ENCODE measurements at places on chromosomes 4 and X.
A peak's percentile ranks its signal among the peaks of the same experiment; 100 is the strongest.

DNA sequence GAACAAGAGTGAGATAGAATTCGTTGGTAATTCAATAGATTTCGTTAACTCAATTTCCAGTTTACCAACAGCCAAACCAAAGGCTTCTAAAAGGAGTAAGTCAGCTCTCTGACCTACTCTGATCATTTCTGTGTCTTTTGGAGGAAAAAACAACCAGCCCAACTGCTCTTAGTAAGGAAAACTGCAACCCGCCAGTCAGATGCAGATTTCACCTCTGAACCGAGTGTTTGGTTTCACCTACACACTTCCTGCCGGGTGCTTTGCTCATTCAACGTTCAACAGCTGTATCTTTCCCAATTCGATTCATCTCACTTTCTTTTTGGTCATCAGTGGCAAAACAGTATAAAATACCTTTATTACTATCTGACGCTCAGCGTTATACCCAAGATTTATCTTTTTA is 24.5 kb downstream of the TMSB4X start:
- DNase-seq, result no peak

- DNase-seq, result no peak
These were observed 51.2 kb downstream of the TRIML1 start for GRCh38 chr4:188190461-188190860.

DNA sequence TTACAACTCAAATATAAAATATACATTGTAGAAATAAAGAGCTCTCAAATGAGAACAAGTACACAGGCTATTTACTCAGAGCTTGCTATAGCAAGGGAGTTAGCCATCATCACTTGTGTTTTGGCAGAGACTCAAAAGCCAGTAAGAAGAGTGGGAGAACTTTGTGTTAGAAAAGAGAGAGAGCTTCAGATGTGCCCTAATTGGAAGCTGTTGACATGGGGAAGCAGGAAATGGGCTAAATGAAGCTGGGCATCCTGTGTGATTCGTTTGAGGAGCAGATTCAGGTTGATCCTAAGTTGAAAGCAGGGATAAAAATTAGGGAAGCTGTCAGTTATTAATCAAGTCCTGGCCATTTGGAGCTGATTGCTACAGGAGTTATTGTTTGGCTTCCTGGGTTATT is 207.4 kb upstream of the MAOA start:
- no peak for DNase-seq

DNA sequence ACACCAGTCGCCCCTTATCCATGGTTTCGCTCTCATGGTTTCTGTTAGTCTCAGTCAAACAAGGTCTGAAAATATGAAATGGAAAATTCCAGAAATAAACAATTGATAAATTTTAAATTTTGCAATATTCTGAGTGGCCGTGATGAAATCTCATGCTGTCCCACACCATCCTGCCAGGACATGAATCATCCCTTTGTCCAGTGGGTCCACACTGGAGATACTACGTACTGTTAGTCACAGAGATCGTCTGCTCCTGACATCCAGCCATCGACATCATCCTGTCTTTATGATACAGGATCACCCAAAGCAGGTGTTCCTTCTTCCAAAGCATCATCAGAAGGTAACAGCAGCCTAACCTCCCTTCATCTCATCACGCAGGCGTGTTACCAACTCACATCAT is 76.5 kb upstream of the MSX1 start:
- no peak for DNase-seq

GRCh38 chr4:78518561-78518960 is 33.0 kb upstream of the ANXA3 start:
- DNase-seq, result no peak

GRCh38 chrX:153495362-153495751 is 577 bp downstream of the BGN start:
- DNase-seq, result no peak

DNA sequence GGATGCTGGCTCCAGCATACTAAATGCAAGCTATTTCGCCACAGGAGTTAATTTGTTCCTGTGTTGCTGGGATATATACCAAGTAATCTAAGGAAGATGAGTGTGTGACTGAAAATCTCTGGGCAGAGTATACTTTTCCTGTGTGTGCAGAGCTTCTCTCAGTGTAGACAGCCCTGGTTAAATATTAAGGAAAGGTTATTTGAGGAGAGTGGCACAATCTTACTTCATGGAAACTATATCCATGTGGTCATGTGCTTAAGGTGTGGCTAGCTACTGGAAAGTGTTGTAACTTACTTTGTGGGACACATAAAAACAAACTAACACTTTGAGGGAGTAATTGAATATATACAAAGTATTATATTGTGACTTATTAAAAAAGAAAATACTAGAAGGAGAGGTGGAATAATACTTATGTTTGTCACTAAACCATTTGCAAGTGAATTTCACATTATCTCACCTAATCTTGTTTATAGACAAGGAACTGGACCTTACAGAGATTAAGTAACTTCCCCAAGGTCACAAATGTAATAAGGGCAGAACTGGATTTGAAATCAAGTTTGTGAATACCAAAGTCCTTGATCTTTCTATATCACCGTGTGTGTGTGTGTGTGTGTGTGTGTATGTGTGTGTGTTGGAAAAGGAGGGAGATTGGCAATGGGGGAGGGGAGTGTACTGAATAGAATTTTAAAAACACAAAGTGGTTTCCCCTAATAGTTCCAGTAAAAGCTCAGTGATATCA is 408.2 kb upstream of the NR3C2 start:
- no peak for DNase-seq

DNA sequence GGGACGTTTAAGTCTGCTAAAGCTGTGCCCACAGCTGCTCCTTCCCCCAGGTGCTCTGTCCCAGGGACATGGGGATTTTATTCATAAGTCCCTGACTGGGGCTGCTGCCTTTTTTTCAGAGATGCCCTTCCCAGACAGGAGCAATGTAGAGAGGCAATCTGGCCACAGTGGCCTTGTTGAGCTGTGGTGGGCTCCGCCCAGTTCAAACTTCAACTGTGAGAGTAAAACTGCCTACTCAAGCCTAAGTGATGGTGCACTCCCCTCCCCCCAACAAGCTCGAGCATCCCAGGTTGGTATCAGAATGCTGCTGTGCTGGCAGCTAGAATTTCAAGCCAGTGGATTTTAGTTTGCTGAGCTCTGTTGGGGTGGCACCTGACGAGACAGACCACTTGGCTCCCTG is 1371.4 kb downstream of the ADGRL3 start:
- no peak for DNase-seq

DNA sequence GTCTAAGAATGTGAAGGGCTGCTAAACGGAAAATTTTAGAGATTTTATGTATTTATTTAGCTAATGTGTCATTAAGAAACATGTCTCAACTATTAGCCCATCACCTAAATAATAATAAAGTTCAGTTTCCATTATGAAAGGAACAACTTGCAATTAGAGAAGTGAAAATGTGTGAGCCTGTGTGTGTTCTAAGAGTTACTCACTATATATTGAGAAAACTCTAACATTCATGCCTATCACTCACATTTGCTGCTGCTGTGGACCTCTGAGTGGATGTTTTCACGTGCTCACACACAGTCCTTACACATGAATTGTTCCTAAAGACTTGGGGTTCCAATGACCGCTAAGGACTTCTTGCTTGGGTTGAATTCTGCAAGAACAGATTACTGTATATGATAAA is 364.0 kb downstream of the TMA16 start:
- DNase-seq, result no peak

- no peak for DNase-seq
These were observed 192.7 kb downstream of the CBR4 start for GRCh38 chr4:168817370-168817769.

DNA sequence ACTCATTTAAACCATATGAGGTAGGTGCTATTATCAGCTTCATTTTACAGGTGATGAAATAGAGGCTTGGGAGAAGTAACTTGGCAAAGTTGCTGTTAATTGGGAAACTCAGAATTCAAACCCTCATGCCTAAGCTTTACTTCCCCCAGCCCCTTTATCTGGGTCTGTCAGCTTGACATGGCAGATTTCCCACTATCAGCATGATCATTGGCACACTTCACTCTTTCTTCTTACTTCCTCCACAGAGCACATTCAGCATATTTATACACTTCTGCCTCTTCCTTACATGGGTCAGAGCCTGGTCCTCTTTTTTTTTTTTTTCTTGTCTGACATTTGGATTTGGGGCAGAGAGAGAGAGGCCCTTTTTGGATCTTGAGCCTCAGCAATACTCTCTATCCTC is 56.5 kb upstream of the ARX start:
- no peak for DNase-seq

GRCh38 chrX:129525162-129525561 is 1.9 kb upstream of the SMARCA1 start:
- DNase-seq, result no peak

DNA sequence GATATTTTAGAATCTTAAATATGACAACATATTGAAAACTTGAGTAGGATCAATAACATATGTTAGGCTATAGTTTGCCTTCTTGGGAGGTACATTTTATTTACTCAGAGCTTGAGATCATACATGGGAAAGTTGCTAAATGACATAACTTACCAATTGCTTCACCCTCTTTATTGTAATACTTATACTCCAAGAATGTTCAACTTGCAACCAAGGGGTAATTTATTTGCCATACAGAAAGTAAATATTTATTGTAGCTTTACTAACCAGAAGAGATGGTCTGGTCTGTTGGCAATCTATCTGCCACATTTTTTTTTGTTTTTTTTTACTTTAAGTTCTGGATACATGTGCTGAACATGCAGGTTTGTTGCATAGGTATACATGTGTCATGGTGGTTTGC is 426.6 kb downstream of the ARHGAP24 start:
- DNase-seq, result no peak

- DNase-seq, result no peak
These were observed 1.1 kb upstream of the PGRMC2 start for GRCh38 chr4:128288689-128289106.

- DNase-seq, result peak; percentile 88
These were observed 58.5 kb downstream of the TSC22D3 start for GRCh38 chrX:107716816-107717700.

DNA sequence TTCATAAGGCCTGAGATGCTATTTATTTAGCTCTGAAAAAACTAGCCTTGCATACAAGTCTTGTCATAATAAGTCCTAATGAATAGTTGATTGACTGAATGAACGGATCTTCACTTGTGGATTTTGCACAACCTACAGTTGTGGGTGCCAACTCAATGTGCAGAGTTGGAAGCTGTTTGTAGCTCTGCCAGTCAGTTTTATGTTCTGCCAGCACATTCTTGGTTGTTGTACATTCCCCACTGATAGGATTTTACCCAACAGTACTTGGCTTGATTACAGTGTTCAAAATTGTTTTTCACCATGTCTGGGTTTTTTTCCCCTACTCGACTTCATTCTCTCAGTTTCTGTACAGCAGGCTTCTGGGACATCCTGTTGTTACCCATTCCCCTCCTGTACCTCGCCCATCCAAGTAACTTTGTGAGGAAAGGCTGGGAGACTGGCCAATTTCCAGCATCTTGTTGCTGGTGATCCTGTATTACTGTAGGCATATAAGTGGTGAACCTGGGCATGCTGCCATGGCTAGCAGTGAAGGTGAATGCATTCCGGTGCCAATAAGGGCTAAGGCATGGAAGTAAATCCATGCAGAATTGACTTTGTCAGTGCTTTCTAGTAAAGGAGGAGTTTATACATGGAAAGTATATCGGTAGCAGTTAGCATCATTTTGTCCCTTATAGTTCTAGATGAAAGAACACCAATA is 22.8 kb downstream of the IL1RAPL1 start:
- DNase-seq, result no peak

DNA sequence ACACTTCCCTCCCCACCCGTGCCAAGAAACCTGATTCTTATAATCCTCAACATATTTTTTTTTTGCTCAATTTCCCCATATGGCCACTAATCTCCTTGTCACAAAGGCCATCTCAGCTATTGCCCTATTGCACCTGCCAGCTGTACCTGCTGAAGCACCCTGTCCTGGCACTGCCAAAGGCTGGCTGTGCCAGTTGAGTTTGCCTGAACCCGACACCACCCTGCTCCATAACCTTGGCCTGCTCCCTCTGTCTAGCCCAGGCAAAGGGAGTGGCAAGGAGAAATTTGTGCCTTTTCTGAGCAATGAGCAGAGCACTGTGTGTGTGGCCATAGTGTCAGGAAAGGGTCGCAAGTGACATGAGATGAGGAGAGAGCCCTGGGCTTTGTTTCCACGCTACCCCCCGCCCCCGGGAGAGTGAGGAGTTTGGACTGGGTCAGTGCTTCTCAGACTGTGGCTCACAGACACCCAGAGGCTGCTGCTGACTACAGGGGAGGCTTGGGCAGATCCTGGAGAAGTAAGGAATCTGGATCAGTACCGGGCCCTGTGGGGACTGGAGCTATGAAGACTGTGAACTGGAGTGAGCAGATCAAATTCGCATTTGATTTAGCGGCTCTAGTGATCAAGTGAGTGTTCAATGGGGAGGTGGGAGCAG is 42.2 kb upstream of the HMGB3 start:
- no peak for DNase-seq

DNA sequence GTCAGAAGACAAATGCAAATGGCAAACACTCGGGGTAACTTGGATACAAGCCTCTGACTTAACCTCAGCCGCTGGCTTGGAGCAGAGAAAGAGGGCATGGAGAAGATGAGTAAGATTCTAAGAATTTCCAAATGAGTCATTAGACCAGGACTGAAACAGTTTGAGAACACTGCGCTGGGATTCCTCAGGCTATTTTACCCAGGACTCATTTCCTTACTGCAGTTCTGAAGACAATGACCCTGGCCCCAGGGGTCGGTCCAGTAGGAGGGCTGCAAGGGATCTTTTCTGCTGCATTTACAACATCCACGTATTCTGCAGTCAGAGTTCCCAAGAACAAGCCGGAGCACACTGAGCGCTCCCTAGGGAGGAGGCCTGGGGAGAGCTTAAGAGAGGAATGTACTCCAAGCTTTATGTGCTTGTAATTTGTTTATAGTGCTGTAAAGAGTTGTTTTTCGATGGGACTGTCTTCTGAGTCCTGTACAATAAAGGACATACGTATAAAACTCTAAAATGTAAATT is 27.3 kb upstream of the SORBS2 start:
- peak; percentile 67 for DNase-seq
